Right renal pelvis (tissue), 4 donors: ENCODE measurements at places on chromosomes 3 and 15. TPM values are rescaled to one million over a fixed set of nuclear protein-coding genes. Genes with fewer than 3 reads are reported as not detected.

Gene KNG1
- 179 TPM for polyA plus RNA-seq

DNA sequence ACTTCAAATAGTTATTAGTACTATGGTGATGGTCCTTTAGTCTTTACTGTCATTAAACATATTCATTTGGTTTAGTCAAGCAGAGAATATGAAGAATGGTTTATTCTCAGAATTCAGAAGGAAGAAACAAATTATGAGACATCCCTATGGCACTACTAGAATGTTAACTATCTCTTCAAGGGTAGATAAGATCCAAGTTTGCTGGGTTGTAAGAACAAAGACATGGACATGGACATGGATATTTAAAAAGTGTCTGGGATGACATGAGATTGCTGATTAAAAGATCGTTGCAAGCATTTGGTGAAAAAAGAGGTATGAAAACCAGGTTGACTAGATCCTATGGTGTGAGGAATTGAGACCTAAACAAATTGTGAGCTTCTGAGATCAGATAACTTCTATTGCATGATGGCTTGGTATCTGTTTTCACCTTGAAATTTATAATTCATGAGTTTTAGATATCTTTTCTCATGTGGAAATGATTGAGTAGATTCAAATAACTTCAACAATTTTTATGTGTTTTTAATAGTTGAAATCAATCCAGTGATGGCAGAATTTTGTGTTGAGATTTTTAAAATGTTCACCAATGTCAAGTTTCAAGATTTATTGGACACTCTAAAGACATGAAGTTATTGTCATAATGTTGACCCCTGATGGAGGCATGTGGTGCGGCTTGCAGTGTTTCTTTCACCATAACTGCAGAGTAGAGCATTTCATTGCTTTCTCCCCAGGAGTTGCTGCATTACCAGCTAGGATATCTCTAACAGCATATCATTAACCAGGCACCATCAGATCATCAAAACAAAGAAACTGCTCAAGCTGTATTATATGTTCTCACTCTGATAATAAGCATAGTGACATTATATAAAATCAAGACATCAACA, 72.6 kb downstream of the NAALADL2 start:
- no peak for DNase-seq

GRCh38 chr15:70213794-70214193, 116.1 kb upstream of the TLE3 start:
- no peak for DNase-seq

Gene SPESP1
- 4.2 TPM for polyA plus RNA-seq

Gene FLNB
- polyA plus RNA-seq, result 175 TPM

Gene GHSR
- polyA plus RNA-seq, result not detected

DNA sequence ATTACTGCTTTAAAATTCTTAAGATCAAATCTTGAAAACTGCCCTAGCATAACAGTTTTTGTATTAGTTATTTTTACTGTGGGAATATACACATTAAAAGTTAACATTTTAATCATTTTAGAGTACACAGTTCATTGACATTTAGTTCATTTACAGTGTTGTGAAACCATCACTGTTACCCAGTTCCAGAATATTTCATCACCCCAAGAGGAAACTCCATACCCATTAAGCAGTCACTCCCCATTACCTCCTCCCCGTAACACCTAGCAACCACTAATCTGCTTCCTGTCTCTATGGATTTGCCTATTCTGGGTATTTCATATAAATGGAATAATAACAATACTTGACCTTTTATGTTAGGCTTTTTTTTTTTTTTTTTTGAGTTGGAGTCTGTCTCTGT, 164.1 kb upstream of the LRRFIP2 start:
- no peak for DNase-seq

DNA sequence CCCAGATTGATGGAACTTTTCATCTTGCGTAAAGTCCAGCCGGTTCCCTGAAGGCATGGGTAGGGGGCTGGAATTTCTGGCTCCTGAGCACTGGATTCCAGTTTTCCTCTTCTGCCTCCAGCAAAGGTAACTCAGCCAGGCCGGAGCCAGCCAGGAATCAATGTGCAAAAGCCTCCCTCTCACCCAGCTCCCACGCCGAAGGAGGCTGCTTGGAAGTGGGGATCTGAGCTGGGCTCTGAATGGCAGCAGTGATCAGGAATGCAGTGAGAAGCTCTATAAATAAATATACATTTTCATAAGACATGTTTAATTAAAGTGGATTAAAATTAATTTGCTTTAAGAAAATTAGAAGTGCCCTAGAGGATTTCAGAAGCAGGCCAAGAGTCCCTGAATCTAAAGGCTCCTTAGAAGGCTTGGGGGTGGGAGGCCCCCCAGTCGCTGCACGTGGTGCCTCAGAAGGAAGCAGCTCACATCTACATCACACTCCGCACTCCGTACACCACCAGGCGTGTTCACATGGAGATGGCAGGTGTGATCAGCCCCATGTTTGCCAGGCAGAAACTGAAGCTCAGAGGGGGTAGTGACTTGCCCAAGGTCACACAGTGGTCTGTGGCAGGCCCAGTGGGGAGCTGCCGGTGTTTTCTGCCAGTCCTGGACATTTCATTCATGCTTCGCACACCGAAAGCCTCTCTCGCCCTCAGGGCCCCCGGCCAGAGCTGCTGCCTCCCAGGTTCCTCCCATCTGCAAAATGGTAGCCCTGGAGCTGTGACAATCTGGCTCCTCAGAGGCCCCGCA, 148.6 kb upstream of the LINGO1 start:
- DNase-seq, result no peak

Gene CIP2A
- polyA plus RNA-seq, result 17.2 TPM
